Hepatocyte (in vitro differentiated cells): ENCODE measurements at places on chromosomes 13 and 19. TPM values are rescaled to one million over a fixed set of nuclear protein-coding genes. Genes with fewer than 3 reads are reported as not detected.

AMER2 gene
- 0.23 and 0.24 TPM in 2 replicates for total RNA-seq

ZNF561 gene
- 40.3 and 52.8 TPM in 2 replicates for total RNA-seq

ZNF576 gene
- total RNA-seq: 12.8 and 16.2 TPM in 2 replicates

ERICH6B gene
- not detected in 2 replicates for total RNA-seq

CD33 gene
- total RNA-seq: 0.23 TPM in 1 of 2 replicates, not detected in the other

KRTDAP gene
- total RNA-seq: 1.6 and 2.7 TPM in 2 replicates

PLVAP gene
- total RNA-seq: 1.4 and 1.8 TPM in 2 replicates

DNA sequence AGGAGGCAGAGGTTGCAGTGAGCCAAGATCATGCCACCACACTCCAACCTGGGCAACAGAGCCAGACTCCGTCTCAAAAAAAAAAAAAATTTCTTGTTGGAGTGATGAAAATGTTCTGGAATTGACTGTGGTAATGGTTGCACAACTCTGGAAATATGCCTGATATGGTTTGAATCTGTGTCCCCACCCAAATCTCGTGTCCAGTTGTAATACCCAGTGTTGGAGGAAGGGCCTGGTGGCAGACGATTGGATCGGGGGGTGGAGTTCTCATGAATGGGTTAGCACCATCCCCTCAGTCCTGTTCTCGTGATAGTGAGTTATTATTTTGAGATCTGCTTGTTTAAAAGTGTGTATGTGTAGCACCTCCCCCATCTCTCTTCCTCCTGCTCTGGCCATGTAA is 41.1 kb upstream of the MAP3K10 start:
- no peaks in the 10 kb centered on the region for H3K4me1 ChIP-seq
- no peak overlapping the region for H3K4me3 ChIP-seq
- H3K36me3 ChIP-seq: no peaks in the 10 kb centered on the region
- H3K27ac ChIP-seq: no peak overlapping the region

DNA sequence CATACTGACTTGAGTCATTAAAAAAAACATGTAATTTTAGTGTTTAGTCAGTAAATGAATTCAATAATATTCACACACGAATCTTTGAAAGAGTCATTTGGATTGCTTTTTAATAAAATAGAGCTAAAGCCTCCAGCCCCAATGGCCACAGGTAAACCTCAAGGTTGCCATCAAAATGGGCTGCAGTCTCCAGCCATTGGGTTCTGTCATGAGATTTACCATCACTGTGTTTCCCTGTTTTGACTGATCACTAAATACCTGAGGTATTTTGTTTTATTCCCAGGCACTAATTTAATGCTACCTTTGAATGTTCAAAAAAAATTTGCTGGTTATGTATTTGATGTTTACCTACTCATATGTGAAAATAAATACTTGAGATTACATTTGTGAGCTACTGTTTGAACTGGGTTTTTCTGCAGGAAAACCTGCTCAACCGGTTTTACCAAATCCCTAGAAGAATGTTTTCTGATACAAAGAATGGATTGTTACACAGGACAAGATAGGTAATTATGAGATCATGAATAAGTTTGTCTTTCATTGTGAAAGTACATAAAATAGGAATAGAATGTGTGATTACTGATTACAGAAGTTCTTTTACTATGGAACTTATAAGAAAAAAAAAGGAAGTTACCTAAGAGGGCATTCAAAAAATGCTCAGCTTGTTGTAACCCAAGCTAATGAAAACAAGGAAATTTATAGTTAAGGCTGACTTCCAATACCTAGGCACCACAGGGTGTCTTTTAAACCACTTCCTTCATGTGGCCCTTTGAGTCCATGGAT is 391.3 kb downstream of the EFNB2 start:
- no peaks in the 10 kb centered on the region for H3K36me3 ChIP-seq
- H3K4me1 ChIP-seq: peaks cover 20% of the 10 kb centered on the region
- no peaks in the 10 kb centered on the region for H3K27me3 ChIP-seq
- peak; percentile 43 for DNase-seq

DNA sequence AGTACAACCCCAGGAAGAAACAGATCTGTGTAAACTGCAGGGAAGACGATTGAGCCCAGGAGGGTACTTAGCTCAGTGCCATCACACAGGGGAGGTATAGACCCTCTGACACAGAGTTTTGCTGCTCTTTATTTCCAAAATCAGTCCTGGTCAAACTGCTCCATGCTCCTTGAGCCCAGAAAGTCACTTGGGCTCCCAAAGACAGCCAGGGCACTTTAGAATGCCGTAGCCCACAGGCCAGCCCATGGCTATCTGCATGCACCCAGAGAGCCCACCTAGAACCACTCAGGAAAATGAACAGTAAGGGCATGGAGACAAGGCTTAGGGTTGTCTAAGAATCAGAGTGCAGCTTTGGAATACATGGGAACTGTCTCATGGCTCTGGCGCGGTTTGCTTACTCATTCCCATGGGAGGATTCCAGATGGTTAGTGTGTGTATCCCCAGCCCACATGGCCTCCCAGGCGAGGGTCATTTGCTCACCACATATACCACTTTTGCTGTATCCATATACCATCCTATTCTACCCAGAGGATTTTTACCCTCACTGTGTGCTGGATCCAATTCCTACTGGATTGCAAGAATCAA is 14.7 kb upstream of the PDCD5 start:
- no peak overlapping the region for H3K27ac ChIP-seq
- H3K36me3 ChIP-seq: no peaks in the 10 kb centered on the region
- H3K4me3 ChIP-seq: no peak overlapping the region
- H3K27me3 ChIP-seq: no peaks in the 10 kb centered on the region
- DNase-seq: no peak
- no peaks in the 10 kb centered on the region for H3K4me1 ChIP-seq

DNA sequence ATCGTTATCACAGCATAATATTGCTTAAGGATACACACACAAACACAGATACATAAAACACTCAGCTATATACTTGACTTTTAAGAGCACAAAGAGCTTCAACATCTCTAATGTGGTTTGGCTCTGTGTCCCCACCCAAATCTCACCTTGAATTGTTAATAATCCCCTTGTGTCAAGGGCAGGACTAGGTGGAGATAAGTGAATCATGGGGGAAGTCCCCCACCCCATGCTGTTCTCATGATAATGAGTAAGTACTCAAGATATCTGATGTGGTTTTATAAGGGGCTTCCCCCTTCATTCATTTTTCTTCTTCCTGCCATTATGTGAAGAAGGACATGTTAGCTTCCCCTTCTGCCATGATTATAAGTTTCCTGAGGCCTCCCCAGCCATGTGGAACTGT is 481.4 kb downstream of the PCDH9 start:
- no peak overlapping the region for H3K27ac ChIP-seq
- H3K4me3 ChIP-seq: no peak overlapping the region
- H3K4me1 ChIP-seq: no peaks in the 10 kb centered on the region
- H3K36me3 ChIP-seq: no peaks in the 10 kb centered on the region

GRCh38 chr13:107462501-107462900 is 752.8 kb downstream of the LIG4 start:
- H3K4me3 ChIP-seq: no peak overlapping the region
- H3K4me1 ChIP-seq: peaks cover 8% of the 10 kb centered on the region
- H3K36me3 ChIP-seq: no peaks in the 10 kb centered on the region
- no peaks in the 10 kb centered on the region for H3K27me3 ChIP-seq
- H3K27ac ChIP-seq: no peak overlapping the region
- no peak for DNase-seq

DNA sequence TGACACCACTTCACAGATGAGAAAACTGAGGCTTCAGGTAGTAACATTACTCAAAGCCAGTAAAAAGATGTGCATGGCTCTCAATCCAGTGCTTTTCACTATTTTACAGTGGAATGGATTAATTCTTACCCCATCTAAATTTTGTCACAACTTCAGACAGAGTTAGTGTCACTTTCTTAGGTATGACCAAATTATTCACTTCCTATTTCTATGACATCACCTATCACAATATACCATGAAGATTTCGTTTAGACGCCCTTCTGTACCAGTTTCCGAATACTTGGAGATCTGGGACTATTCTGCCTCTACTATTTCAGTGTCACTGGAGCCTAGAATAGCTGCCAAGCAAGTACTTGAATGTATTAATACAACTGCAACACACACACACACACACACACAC is 437.5 kb downstream of the KLF12 start:
- H3K4me1 ChIP-seq: no peaks in the 10 kb centered on the region
- no peak for DNase-seq
- H3K27ac ChIP-seq: no peak overlapping the region
- no peaks in the 10 kb centered on the region for H3K27me3 ChIP-seq
- no peak overlapping the region for H3K4me3 ChIP-seq

- H3K27ac ChIP-seq: no peak overlapping the region
- no peak overlapping the region for H3K4me3 ChIP-seq
- no peaks in the 10 kb centered on the region for H3K36me3 ChIP-seq
- DNase-seq: no peak
Observed at GRCh38 chr19:29117926-29118325, 95.0 kb downstream of the UQCRFS1 start.

- peak; percentile 46 for DNase-seq
- no peaks in the 10 kb centered on the region for H3K27me3 ChIP-seq
- peak overlapping the region; percentile 65 for H3K4me3 ChIP-seq
- no peaks in the 10 kb centered on the region for H3K36me3 ChIP-seq
- H3K27ac ChIP-seq: no peak overlapping the region
Observed at GRCh38 chr19:17420475-17420924, 653 bp downstream of the MVB12A start.

DNA sequence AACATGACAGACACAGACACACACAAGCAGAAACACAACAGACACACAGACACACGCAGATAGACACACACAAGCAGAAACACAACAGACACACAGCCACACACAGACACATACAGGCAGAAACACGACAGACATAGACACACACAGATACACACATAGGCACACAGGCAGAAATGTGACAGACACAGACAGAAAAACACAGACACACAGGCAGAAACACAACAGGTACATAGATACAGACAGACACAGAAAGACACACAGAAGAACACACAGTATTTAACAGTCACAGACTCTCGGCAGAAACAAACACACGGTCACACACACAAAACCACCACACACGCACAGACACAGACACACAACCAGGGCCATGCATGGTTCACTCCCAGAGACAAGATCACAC is 905 bp downstream of the TBXA2R start:
- H3K36me3 ChIP-seq: no peaks in the 10 kb centered on the region
- H3K4me3 ChIP-seq: no peak overlapping the region
- no peak overlapping the region for H3K27ac ChIP-seq
- H3K27me3 ChIP-seq: peaks cover 27% of the 10 kb centered on the region
- H3K4me1 ChIP-seq: peaks cover 17% of the 10 kb centered on the region

GRCh38 chr13:95237310-95237870 is 63.9 kb downstream of the ABCC4 start:
- DNase-seq: no peak
- H3K36me3 ChIP-seq: no peaks in the 10 kb centered on the region
- H3K27me3 ChIP-seq: no peaks in the 10 kb centered on the region
- H3K4me3 ChIP-seq: no peak overlapping the region
- no peak overlapping the region for H3K27ac ChIP-seq
- H3K4me1 ChIP-seq: no peaks in the 10 kb centered on the region

- peak; percentile 80 for DNase-seq
- H3K4me3 ChIP-seq: peak overlapping the region; percentile 43
- H3K36me3 ChIP-seq: no peaks in the 10 kb centered on the region
- H3K27ac ChIP-seq: peak overlapping the region; percentile 89
- no peaks in the 10 kb centered on the region for H3K27me3 ChIP-seq
Observed at GRCh38 chr19:35715981-35716800, 1.6 kb upstream of the KMT2B start.

DNA sequence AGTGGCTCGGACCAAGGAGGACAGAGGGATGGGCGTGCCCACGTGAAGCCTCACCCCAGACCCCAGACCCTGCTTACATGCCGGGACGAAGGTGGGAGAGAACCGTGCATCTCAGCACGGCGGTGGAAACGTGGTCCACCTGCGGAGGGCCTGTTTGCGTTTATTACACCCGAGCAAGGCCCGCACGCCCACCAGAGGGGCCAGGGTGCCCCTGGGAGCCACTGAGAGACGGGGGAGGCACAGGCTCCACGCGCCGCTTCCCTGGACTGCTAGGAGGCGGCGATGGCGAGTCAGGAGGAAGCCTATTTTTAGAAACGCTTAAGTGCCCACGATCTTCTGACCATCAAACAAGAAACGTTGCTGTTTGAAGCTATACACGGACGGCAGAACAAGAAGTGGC is 80.7 kb downstream of the ATP11A start:
- DNase-seq: no peak
- no peak overlapping the region for H3K4me3 ChIP-seq
- H3K4me1 ChIP-seq: peaks cover 6% of the 10 kb centered on the region
- H3K27ac ChIP-seq: no peak overlapping the region

DNA sequence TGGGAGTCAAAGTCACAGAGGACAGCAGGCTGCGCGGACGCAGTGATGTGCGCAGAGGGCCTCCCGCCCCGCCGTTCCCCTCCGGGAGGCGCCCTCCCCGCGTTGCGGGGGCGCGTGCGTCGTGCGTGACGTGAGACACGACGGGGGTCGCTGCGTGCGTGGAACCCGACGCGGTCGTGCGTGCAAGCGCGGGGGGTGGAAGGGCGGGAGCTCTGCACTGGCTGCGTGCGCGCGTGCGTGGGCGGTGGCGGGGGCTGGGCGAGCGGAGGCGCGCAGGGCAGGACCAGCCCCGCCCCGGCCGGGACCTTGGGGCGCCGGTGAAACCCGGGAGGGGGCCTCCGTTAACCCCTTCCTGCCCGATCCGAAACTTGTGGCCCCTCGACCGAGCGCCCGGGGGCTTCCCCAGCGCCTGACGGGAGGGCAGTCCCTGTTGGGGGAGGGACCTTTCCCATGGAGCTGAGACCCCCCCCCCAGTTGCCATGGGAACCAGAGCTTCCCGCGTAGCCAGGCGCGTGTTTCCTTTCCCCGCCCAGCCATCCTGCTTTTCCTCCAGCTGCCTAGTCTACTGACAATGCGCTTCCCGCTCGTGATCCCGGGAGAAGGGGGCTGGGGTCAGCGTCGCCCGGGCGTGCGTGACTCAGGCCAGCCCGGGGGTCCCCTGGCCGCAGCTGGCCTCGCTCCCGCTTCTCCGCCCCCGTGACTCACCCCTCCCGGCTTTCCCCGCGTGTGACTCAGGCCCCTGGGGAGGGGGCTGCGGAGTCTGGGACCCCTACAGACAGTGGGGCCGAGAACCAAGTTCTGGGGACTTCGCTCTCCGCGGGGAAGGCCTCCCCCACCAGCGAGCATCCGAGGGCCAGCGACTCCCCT is 7.3 kb upstream of the HOOK2 start:
- peak; percentile 89 for DNase-seq
- H3K27ac ChIP-seq: peak overlapping the region; percentile 99
- no peaks in the 10 kb centered on the region for H3K36me3 ChIP-seq
- H3K4me1 ChIP-seq: peaks cover 67% of the 10 kb centered on the region

GRCh38 chr19:7554990-7555864 is 19.7 kb downstream of the PNPLA6 start:
- H3K4me3 ChIP-seq: no peak overlapping the region
- H3K36me3 ChIP-seq: no peaks in the 10 kb centered on the region
- H3K27ac ChIP-seq: no peak overlapping the region
- no peaks in the 10 kb centered on the region for H3K4me1 ChIP-seq

- H3K27ac ChIP-seq: peak overlapping the region; percentile 27
- no peak overlapping the region for H3K4me3 ChIP-seq
- H3K27me3 ChIP-seq: no peaks in the 10 kb centered on the region
- no peaks in the 10 kb centered on the region for H3K36me3 ChIP-seq
Observed at GRCh38 chr13:79647533-79647932, 166.6 kb downstream of the NDFIP2 start.
